CMK (cell line): ENCODE measurements at places on chromosomes 6 and 20.

DNA sequence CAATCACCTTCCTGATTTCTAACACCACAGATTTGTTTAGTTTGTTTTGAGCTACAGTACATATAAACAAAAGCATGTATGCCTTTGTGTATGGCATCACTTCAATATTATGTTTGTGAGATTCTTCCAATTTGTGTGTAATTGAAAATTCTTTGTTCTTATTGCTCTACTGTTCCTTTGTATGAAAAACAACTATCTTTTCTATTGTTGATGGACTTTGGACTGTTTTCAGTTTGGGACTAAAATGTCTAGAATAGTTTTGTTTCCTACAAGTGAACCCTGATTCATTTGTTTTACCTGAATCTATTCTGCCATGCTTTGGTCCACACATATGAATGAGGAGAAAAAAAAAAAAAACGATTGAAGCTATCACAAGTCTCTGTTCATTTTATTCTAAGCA lies 21.2 kb upstream of the ZNF184 start:
- DNase-seq = no peak

DNA sequence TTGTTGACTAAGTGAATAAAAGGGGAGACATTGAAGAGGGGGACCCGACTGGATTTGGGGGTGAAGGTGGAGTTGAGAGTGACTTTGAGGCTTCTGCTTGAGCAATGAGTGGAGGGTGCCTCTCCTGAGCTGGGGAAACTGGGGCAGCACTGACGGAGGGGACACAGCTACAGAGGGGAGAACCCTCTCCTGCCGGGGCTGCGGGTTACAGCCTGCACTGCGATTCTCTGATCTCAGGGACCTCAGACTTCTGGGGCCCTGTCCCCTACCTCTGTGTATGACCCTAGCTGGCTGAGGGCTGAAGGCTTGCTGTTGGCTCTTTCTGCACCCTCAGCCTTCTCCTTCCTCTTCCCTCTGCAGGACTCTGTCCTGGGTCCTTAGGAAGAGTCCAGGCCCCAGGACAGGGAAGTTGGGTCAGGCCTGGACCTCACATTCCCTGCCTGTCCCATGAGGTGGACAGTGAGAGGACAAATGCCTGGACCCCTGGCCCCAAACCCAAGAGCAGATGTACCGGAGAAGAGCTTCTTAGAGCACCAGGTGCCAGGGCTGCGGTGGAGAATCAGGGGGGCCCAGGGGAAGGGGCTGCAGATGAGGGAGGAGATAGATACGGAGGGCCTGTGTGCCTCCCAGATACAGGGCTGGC lies 13.7 kb upstream of the FAM110A start:
- no peak for DNase-seq

DNA sequence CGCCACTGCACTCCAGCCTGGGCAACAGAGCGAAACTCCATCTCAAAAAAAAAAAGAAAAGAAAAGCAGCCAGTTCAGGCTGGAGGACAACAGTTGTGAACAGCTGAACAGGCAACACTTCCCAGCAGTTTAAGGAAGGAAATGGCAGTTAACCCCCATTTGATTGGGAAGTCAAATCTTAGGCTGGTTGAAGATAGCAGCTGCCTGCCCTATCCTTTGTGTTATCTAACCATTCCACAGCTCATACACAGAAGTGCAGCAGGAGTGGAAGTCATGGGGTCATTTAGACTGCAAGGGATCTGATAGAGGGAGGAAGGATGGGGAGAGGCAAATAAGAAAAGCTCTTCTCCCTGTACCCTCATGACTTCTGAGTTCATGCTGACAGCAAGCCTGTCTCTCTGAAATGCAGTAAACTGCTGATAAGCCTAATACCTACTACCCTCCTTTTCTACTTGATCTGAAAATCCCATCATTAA lies 35.3 kb downstream of the KCTD20 start:
- DNase-seq = peak; percentile 88

DNA sequence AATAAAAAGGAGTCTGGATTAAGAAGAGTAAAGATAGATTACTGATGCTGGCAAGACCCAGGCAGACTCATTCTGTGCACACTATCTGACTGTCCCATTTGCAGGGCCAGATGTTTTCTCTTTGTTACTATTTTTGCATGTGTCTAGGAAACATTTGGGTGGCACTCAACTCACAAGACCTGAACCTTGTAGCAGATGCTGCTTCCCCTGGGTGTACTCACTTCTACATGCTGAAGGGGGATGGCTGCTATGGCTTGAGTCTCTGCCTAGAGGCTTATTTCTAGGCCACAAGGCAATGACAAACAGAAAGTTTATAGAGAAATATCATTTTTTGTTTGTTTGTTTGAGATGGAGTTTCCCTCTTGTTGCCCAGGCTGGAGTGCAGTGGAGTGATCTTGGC lies 351.4 kb downstream of the FOXA2 start:
- DNase-seq = no peak

DNA sequence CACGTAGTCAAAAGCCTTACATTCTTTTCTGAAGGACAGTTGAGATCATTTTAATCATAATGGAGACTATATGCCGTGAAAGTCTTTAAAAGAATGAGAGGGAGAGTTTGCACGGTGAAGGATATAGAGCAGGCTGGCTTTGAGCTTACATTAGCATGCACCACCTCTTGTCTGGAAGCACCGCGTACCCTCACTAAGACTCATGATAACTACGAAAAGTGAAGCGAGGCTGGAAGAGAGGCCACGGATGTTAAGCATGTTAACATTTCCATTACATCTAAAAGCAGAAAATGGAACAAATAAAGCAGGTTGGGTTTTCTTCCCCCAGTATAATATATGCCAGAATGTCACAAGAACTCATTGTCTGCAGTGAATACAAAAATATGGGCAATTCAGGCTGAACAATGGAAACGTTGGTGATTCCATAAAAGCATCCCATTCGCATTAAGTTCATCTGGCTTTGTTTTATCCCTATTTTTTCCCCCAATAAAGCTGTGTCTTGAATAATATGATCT lies 40.6 kb upstream of the NKX2-2 start:
- no peak for DNase-seq

- DNase-seq = no peak
Measured at GRCh38 chr6:56750686-56751085, 108.0 kb upstream of the DST start.

DNA sequence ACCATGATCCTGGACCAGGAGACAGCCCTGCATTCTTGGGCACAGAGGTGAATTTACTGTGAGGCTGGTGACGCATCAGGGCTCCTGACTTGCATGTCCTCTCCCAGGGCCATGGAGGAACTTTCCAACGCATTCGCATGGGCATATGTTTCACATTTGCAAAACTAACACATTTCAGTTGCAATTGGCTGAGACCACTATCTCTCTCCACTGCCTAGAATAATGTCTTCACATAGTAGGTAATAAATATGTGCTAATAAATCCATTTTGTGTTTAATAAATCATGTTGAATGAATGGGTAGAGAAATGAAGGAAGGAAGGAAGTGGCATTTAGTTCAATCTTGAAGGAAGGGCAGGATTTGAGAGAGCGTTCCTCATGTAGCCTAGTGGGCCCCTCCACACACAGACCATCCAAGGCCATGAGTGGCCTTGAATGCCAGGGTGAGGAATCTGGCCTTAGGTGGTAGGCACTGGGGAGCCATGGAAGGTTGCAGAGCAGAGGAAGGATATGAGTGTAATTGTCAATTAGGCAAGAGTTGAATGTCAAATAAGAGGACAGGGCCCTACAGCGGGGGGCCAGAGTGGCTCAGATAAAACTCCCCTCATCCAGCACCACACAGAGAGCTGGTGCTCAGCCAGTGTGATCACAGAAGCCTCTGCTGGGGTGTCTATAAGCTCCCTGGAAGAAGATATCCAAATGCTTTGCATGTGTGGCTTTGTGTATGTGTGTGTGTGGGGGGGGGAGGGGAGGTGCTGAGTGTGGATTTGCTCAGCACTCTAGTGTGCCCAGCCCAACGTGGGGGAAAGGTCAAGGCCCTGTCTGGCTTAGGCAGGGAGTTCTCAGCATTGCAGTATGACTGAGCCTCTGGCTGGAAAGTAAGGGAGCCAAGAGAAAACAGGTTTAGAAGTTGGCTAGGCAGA lies 30.9 kb upstream of the CCN5 start:
- no peak for DNase-seq

DNA sequence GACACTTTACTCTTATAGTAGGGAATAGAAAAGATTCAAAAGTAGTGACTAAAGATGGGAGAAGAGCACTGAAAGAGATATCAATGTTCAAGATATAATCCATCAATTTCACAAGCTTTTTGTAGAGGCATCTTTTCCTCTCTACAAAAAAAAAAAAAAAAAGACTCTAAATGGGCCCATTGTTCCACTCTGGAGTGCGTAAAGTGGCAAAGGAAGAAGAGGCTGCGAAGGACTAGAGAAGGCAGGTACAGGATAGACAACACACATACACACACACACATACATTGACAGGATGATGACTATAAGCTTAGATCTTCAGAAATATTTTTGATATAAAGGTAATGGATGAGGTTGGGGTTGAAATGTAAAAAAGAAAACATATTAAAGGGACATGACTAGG lies 157.6 kb downstream of the HIVEP2 start:
- DNase-seq = no peak

GRCh38 chr6:3389390-3390167 lies 67.3 kb downstream of the SLC22A23 start:
- no peak for DNase-seq

GRCh38 chr20:38272398-38272797 lies 11.9 kb upstream of the KIAA1755 start:
- no peak for DNase-seq

DNA sequence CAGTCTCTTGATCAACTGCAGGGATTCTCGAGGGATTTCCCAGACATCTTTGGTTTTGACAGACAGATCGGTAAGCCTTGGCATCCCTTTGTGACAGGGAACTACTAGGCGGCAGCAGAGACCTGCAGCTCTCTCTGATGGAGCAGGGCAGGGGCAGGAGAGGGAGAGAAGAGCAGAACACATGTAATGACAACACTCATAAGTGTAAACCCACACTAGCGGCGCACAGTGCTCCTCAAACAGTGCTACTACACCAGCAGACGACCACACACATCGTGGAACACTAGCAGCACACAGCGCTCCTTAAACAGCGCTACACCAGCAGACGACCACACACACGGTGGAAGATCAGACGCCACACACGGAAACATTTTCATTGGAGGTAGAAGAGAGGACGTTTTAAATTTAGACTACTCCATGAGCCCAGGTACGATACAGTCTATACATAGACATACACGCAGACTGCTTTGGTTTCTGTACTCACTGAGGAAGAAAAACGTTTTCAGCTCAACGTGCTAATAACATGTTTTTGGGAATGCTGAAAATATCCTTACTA lies 94.5 kb upstream of the TRAF3IP2 start:
- DNase-seq = no peak

GRCh38 chr20:8971669-8972316 lies 97.1 kb upstream of the PLCB4 start:
- no peak for DNase-seq

- no peak for DNase-seq
Measured at GRCh38 chr20:7389216-7389615, 551.0 kb downstream of the HAO1 start.

GRCh38 chr6:15332446-15332845 lies 86.6 kb downstream of the JARID2 start:
- DNase-seq = no peak

DNA sequence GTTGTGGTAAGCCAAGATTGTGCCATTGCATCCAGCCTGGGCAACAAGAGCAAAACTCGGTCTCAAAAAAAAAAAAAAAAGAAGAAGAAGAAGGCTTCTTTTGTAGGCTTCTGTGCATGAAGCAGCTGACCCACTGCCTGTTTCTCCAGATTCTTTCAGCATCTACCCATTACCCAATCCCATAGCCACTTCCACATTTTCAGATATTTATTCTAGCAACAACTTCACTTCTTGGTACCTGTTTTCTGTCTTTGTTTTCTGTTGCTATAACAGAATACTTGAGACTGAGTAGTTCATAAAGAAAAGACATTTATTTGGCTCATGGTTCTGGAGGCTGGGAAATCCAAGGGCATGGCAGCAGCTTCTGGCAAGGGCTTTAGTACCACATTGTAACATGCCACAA lies 95.3 kb upstream of the SGK1 start:
- no peak for DNase-seq

DNA sequence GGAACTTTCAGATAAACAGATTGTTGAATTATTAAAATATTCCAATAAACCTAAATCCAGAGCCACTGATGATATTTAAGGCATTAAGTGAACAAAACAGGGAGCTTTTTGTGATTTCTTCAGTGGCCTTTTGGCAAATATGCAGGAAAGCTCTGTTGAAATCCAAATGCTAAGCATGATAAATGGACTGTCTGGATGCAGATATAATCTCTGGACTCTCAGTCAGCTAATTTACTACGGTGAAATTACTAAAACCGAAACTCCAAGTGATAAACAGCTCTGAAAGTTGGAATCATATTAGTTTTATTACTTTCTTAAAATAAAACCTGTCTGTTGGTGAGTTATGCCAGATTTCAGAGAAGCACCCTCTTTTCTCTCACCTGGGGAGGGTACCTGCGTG lies 120.3 kb downstream of the IMPG1 start:
- DNase-seq = no peak

- peak; percentile 59 for DNase-seq
Measured at GRCh38 chr6:137033828-137034227, 10.9 kb downstream of the IL20RA start.

DNA sequence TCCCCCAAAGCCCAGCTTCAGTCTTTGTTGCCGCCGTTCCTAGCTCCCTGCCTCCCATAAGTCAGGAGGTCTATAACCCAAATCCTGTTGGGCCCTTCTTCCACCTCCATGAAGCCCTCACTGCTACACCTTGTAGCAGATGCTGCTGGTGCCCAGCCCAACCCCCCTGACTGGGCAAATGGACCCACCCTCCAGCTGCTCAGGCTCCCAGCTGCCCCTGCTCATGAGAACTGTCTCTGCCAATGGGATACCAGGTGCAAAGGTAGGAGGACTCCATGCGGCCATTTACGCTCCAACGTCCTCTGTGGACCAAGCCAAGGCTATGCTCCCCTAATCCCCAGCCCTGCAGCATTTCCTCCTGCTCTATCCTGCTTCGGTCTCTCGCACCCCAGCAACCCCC lies 71.8 kb downstream of the JPH2 start:
- no peak for DNase-seq

DNA sequence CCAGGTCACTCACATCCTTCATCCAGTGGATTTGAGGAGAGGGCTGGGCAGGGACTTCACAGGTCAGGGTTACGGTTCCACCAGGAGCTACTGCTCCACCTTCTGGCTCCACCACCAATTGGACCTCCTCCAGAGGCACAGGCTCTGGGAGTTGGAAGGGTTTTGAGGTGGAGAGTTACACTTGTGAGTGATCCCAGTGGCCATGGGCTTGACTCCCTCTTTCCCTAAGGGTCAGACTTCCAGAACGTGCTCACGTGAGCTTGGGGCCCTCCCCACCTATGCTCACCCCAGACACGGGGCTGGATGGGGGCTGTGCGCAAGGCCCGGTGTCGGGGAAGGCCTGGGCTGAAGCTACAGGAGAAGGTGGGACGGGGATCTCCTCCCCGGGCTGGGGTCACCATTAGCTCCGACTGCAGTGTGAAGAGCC lies 1.5 kb downstream of the AGER start:
- no peak for DNase-seq

GRCh38 chr20:59222253-59223181 lies 58.9 kb downstream of the ZNF831 start:
- peak; percentile 21 for DNase-seq

GRCh38 chr6:336159-337114 lies 44.1 kb downstream of the DUSP22 start:
- no peak for DNase-seq

GRCh38 chr6:165768961-165769360 lies 105.9 kb upstream of the PDE10A start:
- DNase-seq = no peak
